ENCODE measurements at places on chromosomes 1 and 21. TPM values are rescaled to one million over a fixed set of nuclear protein-coding genes. Genes with fewer than 3 reads are reported as not detected.
A peak's percentile ranks its signal among the peaks of the same experiment; 100 is the strongest.

- no peak for DNase-seq
Measured at GRCh38 chr1:89260566-89261255, 11.9 kb downstream of the GBP5 start.

The DENND2C gene
- total RNA-seq, result 6.7 TPM

The AKR7A3 gene
- 2.0 TPM for total RNA-seq

The RNF19B gene
- total RNA-seq, result 44.2 TPM

DNA sequence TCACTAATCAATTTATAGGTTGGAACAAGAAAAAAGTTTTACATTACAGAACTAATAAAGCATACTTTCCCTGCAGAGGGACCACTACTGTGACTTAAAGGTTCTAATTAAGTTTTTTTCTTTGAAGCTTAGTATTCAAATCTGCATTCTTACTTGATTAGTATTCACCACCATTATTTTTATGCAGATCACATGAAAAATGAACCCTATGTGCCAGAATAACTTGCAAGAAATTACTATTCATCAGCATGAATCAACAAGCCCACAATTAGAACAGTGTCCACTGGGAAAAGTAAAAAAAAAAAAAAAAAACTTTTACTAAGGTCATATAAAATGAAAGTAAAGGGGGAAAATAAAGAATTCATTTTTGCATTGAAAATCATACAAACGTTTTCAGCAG, 90.8 kb downstream of the SMYD3 start:
- no peak for DNase-seq

The SYCP1 gene
- total RNA-seq, result not detected

DNA sequence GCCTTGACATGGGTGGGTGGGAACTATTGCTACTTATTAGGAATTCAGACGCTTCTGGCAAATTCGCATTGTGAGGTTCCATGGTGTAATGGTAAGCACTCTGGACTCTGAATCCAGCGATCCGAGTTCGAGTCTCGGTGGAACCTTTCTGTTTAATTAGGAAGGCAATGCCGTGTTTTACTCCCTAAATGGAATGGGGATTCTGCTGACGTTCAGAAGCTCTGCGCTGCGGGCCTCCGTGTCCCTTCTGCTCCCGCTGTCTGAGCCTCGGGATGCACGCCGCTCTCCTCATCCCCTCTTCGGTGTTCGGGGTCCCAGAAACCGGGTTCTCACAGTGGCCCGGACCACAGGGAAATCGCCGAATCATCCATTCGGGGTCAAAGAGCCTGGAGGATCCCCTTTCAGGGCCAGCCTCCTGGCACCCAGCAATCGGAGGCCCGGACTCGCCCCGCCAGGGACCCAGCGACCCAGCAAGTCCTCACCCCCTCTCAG, 280.3 kb downstream of the FAM72C start:
- DNase-seq, result no peak

GRCh38 chr1:78673120-78673519, 23.5 kb downstream of the IFI44 start:
- no peak for DNase-seq

The KCNJ9 gene
- not detected for total RNA-seq

DNA sequence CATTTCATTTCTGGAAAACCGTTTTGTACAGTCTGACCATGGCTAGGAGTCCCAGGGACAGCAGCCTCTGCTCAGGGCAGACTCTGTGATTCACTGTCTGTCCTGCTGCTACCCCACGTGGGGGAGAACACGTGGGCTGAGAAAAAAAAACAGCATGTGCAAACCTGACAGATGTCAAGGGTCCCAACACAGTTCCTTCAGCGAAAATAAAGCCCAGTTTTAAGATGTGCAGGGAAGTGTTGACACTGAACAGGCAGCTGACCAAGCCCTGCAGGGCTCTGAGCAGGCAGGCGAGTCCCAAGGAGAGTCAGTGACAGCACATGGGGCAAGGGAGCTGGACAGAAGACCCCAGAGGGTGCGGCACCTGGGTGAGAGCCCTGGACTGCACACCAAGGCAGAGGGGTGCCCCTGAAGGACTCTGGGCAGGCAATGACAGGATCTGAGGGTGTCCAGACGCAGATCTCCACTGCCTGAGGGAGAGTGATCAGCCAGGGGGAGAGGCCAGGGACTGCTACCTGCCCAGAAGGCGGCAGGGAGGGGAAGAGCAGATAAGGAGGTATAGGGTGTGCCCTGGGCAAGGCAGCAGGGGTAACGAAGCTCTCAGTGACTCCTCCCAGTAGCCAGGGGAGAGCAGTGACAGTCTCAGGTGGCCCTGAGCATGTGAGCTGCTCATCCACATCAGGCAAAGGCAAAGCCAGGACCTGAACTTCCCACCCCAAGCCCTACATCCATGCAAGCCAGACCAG, 5.1 kb upstream of the SPATC1L start:
- no peak for DNase-seq

The PCSK9 gene
- not detected for total RNA-seq

GRCh38 chr1:194215448-194215847, 1029.0 kb upstream of the B3GALT2 start:
- DNase-seq, result no peak

GRCh38 chr1:230138561-230139239, 71.7 kb downstream of the GALNT2 start:
- no peak for DNase-seq

- no peak for DNase-seq
Measured at GRCh38 chr1:15959827-15960446, 16.0 kb downstream of the ZBTB17 start.

The DPT gene
- total RNA-seq, result not detected

DNA sequence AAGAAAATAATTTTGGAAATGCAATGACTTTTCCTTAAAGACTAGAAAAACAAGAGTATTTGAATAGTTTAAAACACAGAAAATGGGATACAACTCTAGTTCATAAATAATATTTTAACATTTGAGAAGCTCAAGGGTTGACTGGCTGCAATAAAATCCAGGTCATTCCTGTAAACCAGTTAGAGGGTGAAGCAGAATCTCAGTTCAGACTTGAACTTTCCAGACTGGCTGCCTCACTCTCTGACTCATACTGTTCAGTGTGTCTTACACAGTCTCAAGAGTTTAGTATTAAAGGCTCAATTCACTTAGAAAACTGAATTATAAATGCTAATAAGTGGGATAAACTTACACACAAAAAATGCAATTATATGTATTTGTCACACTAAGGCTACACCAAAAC, 89.9 kb downstream of the RAVER2 start:
- no peak for DNase-seq

DNA sequence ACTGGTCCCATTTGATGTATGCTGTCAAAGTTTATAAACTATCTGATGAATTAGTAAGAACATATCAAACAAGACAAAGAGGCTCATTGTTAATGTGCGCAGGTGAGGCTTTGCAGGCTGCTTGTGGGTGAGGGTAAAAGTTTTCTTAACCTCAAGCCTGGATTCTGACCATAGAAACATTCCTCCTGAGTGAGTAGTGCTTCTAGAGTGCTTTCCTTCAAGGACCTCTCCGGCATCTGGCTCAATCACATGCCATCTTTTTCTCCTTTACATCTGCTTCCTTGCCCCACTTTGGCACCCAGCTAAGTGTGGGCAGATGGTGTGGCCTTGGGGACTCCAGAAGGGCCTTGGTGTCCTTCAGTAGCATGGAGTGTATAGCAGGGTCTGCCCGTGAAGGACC, 104.0 kb downstream of the ROR1 start:
- no peak for DNase-seq

DNA sequence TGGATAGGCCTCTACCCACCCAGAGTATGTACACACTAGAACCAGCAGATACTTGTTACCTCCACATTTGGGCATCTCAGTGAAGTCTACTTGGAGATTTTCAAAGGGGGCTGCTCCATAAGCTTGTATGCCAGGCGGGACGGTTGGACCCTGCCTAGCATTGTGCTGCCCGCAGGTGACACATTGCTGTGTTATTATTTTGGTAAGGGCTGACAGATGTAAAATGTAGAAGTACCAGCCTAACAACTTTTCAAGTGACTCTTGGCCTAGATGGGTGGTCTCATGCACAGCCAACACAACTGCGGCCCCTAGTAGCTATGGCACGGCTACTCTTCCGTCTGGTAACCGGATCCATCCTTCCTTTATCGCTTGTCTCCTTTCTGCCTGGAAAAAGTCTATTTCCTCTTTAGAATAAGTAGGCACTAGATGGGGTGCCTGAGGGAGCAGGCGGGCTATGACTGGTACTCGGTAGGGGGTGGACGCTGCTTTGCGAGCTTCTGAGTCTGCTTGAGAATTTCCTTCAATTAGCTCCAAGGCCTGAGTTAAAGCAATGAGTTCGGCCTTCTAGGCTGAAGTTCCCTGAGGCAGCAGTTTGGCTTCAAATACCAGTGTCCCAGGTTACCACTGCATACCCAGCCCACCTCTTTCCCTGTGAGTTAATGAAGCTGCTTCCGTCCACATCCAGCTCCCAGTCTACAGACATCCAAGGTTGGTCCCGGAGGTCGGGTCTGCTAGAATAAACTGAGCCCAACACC, 405.3 kb downstream of the TGFB2 start:
- no peak for DNase-seq

DNA sequence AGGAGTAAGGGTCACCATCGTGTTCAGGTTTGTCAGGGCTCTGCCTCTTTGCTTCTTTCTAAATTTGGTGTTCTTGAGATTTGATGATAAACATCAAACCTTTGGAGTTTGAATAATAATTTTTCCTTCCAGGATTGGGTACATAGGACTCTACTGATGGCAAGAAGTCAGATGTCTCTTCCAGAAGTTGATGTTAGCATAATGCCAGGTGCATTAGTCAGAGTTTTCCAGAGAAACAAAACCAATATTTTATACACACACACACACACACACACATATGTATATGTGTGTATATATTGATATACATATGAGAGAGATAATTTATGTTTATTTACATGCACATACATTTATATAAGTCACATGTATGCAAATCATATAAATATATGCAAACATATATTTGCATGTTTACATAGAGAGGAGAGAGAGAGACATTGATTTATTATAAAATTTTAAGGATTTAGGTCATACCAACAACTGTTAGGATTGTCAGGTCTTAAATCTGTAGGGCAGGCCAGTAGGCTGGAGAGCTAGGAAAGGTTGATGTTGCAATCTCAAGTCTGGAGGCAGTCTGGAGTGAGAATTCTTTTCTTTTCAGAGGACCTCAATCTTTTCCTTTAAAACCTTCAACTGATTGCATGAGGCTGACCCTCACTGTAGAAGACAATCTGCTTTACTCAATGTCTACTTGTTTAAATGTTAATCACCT, 199.2 kb downstream of the HLX start:
- DNase-seq, result no peak

The TMPRSS3 gene
- not detected for total RNA-seq

GRCh38 chr1:213921712-213922111, 66.1 kb upstream of the PROX1 start:
- no peak for DNase-seq

GRCh38 chr1:115086176-115086830, 3.0 kb downstream of the TSPAN2 start:
- peak; percentile 28 for DNase-seq

The LY9 gene
- total RNA-seq, result 30.3 TPM

DNA sequence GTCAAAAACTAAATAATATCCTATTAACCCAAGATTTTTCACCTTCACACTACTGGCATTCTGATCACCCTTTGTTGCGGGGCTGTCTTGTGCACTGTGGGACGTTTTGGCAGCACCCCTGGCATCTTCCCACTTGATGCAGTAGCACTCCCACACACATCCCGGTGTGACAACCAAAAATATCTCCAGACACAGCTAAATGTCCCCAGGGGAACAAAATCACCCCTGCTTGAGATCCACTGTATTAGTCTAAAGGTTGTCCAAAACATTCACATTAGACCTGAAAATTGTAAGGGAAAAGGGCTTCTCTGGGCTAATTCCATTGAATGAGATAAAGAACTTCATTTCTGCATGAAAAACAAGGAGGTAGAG, 37.8 kb downstream of the PLEKHO1 start:
- DNase-seq, result no peak

The OR2T35 gene
- not detected for total RNA-seq

The UBE2U gene
- total RNA-seq, result not detected

DNA sequence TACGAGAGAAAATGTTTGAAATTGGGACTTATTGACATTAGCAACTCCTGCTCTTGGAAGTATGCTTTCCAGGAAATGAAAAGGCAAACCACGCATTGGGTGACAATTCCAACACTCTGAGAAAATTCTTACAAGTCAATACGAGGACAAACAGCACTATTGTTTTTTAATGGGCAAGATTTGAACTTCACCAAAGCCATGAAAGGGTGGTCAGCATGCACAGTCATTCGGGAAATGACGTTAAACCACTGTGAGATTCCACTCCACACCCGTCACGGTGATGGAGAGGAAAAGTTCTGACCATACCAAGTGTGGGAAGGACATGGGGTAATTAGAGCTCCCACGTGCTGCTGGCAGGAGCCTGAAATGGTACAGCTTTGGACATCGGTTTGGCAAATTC, 12.2 kb upstream of the PRXL2B start:
- DNase-seq, result no peak

DNA sequence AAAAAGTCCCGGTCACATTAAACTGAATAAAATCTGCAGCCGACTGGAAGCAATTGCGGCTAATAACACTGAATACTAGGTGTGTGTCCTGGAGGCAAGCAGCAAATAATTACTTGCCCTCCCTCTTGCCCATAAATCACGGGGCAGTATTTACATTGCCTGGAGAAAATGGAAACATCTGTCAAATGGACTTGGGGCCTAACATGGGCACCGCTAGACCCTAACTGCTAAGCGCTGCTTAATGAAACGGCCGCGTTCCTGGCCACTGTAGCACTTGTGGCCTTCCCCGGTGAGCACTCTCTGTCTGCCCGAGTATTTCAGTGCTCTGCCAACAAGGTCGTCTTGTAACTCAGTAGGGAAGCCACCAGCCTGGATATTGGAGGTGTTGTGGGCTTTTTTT, 23.9 kb upstream of the KNCN start:
- DNase-seq, result no peak

DNA sequence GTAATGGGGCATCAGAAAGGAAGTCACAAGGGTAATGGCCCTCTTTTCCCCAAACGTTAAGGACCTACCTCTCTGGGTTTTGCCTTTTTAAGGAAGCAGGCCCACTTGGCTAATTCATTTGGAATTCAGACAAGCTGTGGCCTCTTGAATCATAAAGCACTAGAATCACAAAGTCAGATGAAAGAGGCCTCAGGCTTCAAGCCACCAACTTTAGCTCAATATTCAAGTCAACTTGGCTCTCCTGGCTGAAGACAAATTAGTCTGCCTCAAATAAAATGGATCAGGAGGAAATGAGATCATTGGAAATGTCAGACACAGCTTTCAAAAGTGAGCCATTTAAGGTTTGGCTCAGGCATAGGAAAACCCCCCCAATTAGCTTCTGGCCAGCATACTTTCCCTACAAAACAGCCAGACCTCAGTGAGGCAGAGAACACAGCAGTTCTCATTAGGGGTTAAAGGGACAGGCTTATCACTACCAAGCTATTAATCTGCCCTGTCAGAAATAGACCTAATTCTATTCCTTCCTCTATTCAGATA, 34.3 kb downstream of the SLC35D1 start:
- DNase-seq, result no peak

Measured in natural killer cell (primary cell).